ENCODE measurements at places on chromosomes 6 and 20.

DNA sequence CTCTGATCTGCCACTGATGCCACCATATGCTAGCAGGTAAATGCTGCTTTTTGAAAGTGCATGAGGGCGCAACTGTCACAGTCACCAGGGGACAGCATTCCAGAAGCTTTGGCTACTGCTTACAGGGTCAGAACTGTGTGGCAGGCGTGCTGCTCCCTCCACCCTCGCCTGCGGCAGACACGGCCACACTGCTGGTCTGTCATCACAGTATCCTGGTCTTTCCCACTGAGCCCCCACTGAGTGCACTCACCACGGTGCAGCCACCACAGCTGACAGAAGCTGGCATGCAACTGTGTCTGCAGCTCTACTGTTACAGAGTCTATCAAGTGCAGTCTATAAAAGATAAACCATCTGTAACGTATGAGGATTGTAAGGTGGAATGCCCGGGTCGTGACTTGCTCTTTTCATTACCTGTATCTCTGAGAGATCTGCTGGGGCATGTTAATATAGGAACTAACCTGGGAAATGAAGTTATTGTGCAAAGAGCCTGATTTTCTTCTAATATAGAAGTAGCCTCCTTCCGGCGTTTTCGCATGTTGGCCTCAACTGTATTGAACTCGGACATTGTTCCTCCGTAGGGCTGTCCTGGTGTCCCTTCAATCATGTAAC lies 24.5 kb downstream of the GCLC start:
- DNase-seq, result peak; percentile 33

DNA sequence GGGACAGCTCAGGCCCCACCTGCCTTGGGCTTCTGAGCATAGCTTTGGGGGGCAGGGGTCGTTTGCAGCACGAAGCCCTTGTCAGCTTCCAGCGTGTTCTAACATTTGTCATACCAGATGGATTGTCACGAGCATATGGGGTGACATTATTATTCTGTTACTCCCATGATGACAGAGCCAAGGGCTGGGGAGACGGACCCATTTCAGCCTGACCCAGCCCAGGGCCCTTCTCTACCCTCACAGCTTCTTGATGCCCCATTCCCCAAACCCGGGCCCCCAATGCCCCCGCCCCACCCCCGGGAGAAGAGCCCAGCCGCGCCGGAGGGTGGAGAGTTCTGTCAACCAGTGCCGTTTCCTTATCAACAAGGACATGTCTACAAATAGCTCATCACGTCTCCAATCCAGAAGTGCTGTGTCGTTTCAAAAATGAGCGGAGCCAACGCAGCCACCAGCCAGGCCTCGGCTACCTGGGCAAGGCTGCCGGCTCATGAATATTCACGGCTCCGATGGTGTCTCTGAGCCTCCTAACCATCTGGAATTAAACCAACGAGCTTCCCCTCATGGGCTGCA lies 9.6 kb upstream of the CHRNA4 start:
- DNase-seq, result no peak

DNA sequence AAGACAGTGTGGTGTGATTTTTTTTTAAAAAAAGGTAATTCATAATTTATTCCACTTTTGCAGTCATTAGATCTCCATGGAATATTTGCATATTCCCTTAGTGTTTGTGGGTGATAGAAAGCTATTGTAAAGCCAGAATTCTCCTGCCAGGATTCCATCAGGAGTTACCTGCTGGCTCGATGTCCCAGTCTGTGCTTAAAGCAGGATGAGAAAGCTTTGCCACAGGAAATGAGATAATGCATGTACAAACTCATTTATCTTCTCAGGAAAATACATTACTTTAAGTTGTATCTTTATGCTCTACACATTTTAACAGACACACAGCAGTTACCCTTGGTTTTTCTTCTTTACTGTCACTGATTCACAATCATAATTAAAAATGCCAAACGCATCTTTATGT lies 553.0 kb downstream of the CD109 start:
- DNase-seq, result no peak

GRCh38 chr6:135319819-135320218 lies 138.7 kb downstream of the MYB start:
- no peak for DNase-seq

DNA sequence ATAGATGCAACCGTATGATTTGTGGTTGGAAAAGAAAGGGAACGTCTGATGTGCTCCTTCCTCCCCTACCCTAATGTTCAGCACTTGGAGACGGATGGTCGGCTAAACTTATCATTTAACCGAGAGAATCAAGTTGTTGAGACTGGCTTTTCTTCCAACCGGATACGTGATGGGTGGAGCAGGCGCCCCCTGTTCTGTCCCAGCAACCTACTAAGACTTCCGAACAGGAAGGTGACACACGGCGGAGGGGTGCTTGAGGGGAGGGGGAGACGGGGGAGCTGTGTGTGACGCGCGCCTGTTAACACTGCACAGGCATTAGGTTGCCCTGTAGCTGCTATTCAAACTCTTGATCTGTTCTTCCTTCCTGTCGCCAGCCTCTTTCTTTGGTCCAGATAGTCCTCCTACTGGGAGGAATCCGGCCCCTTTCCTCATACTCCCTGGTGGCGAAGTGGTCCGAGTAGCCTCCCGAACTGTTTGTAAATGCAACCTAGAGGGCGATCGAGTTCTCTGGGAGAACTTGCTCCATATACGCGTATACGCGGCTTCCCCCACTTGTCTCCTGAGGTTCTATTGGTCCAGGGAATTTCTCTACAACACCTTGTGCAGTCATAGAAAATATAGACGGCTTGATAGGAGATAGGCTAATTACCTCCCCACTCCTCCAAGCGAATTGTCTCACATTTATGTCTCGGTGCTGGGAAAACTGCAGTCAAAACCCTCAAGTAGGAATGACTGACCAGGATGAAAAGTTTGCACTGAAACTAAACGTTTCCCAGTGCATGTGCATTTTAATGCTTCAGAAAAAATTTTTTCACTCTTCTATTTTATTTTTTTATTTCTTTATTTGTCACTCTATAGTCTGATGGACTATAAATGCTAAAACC lies 126.0 kb upstream of the SLC2A12 start:
- DNase-seq, result peak; percentile 91

DNA sequence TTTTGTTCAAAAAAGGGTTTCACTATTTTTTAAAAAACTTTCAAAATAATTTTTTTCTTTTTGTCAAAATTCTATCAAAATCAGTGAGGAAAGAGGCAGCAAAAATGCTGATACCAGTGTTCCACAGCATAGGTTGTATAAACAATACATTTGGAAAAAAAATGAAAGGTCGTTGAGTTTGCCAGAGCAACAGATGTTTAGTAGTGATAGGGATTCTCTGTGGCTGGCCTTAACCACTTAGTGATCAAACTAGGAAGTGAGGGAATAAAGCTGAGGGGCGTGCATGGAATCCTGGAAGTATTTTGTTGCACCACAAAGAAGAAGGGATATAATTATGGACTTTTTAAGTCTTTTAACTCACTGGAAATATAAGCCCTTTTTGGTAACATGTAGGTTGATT lies 555.3 kb upstream of the CHD6 start:
- DNase-seq, result no peak
